Activated CD4-positive, alpha-beta memory T cell treated with anti-CD3 and anti-CD28 coated beads for 36 hours (primary cell): ENCODE measurements at places on chromosomes 2 and 18. TPM values are rescaled to one million over a fixed set of nuclear protein-coding genes. Genes with fewer than 3 reads are reported as not detected.

DNA sequence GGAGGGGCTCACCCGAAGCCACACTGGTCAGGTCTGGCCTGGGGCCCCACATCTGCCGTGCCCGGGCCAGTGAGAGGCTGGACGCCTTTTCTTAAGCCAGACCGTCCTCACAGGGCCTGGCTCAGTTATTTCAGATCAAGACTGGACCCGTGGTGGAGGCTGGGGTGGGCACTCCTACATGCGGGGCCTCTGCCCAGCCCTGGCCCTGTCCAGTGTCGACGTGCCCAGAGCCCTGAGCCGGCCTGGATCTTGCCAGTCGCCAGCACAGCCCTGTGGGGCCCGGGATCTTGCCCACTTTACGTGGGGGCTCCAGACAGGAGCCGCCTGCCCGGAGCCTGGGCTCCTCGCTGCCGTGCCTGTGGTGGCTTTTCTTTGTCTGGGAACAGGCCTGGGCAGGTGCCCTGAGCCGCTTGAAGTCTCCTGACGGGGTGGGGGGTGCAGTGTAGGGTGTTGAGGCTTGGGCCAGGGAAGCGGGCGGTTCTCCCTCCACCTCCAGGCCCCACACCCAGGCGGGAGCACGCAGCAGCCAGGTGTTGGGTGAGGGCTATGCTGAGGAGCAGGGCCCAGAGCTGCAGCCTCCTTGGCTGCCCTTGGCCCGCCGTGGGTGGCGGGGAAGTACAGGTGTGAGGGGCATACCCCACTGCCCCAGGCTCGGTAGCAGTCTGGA, 6.0 kb downstream of the GPC1 start:
- no peak for DNase-seq

DGKD gene
- total RNA-seq = 44.2 TPM

ALMS1 gene
- 20.4 TPM for total RNA-seq

DNA sequence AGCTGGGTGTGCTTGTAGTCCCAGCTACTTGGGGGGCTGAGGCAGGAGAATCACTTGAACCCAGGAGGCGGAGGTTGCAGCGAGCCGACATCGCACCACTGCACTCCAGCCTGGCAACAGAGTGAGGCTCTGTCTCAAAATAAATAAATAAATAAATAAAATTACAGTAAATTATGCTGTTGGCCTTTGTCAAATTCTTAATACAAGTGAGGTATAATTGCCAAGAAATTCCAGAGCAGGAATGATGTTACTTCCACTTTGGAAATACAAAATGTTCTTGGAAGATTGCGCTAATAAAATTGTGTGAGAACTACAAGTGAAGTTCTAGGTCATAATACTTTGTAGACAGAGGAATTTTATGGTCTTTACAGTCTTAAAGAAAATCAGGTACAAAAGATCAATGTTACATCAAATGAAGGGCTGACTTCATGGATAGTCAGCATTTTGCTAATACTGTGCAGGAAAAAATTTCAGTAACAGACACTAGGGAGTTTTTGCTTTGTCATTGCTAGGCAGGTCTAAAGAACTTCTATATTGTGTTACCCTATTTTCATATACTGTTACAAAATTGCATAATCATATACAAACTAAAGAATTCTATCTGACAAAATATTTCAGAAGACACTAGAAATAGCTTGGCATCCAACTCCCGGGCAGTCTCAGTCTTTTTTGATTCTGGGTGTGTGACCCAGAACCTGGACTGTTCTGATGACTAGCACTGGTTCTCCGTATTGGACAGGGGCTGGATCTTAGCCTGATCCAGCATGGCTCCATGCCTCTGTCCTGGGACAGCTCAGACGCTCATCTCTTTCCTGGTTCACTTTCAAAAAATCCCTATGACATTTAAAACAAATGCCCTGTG, 76.0 kb upstream of the STK17B start:
- no peak for DNase-seq

DNA sequence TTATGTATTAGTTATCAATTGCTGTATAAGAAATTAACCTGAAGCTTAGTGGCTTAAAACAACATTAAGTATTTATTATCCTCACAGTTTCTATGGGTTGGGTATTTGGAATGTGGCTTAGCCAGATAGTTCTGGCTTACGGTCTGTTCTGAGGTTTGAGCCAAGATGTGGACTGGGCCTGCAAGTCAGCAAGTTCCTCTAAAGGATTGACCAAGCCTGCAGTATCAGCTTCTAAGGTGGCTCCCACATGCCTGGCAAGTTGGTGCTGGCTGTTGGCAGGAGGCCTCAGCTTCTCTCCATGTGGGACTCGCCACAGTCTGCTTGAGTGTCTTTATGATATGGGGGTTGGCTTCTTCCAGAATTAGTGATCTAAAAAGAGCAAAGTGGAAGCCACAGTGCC, 45.0 kb upstream of the TCF4 start:
- no peak for DNase-seq

RASGRP3 gene
- 1.2 TPM for total RNA-seq

GRCh38 chr2:106270471-106270891, 76.4 kb upstream of the UXS1 start:
- no peak for DNase-seq

DNA sequence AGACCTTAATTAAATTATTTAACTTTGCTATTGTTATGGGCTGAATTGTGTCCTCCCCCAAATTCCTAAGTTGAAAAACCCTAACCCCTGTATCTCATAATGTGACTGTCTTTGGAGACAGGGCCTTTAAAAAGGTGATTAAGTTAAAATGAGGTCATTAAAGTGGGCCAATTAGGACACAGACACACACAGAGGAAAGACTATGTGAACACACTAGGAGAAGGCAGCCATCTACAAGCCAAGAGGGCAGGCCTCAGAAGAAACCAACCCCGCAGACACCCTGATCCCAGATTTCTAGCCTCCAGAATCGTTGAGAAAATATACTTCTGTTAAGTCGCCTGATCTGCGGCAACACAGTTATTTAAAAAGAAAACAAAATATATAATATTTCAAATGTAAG, 6.4 kb downstream of the STK17B start:
- no peak for DNase-seq

- DNase-seq = peak; percentile 94
Observed at GRCh38 chr2:231713730-231714638, 5.7 kb downstream of the PTMA start.

GRCh38 chr2:67346718-67347407, 50.3 kb upstream of the ETAA1 start:
- DNase-seq = no peak

ASB18 gene
- not detected for total RNA-seq

GRCh38 chr18:48819781-48820482, 130.8 kb downstream of the SMAD7 start:
- no peak for DNase-seq
